ENCODE measurements at places on chromosomes 13 and 19. TPM values are rescaled to one million over a fixed set of nuclear protein-coding genes. Genes with fewer than 3 reads are reported as not detected.

The APOC4 gene
- not detected for total RNA-seq

DNA sequence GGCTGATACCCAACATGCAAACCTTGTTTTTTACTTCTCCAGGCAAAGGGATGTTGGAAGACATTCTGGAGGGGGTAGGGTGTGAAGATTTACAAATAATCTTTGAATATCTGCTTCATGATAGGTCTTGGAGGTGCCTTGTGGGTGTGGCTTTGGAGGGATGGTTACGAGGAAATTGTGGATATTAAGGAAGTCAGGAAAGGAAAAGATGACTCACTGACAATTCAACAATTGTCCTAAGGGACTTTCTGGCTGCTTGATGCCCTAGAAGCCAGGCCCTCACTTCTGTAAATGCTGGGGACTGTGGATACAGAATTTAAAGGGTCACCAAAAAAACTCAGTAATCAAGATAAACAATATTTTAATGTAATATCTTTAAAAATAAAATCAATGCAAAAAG lies 37.4 kb upstream of the ZNF527 start:
- no peak for DNase-seq

- DNase-seq = no peak
Observed at GRCh38 chr19:2423915-2424685, 3.3 kb downstream of the TIMM13 start.

- DNase-seq = no peak
Observed at GRCh38 chr19:42653841-42654240, 59.1 kb upstream of the CEACAM8 start.

DNA sequence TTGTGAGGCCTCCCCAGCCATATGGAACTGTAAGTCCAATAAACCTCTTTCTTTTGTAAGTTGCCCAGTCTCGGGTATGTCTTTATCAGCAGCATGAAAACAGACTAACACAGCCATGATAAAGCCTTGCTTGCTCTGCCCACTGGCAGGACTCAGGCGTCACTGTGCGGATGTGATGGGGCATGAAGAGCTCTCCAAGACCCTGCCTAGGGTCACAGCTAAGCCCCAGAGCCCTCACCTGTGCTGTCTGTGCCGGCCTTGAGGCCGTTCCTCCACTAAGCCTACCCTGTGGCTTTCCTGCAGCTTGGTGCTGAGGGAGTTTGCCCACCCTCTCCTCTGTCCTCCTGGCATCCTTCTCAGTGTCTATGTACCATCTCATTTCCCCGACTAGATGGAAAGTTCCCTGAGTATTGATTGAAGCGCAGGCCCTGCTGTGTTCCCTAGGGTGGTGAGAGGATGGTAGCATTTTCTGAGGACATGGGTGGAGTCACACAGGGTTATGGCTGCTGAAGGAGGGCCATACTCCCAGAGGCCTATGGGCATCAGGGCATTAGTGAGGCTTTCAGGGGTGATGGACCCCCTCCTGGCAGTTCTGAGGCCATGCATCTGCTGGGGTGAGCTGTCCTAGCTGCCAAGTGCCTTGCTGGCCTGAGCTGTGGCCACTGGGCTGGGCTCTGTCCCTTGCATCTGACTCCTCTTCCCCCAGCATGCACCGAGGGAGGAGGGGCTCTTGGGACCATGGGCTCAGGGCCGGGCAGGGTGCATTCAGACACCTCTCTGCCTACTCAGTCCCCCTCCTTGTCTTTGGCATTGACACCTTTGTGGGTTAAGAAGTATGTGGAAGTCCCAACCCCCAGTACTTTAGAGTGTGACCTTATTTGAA lies 75.3 kb downstream of the TEX29 start:
- DNase-seq = no peak

DNA sequence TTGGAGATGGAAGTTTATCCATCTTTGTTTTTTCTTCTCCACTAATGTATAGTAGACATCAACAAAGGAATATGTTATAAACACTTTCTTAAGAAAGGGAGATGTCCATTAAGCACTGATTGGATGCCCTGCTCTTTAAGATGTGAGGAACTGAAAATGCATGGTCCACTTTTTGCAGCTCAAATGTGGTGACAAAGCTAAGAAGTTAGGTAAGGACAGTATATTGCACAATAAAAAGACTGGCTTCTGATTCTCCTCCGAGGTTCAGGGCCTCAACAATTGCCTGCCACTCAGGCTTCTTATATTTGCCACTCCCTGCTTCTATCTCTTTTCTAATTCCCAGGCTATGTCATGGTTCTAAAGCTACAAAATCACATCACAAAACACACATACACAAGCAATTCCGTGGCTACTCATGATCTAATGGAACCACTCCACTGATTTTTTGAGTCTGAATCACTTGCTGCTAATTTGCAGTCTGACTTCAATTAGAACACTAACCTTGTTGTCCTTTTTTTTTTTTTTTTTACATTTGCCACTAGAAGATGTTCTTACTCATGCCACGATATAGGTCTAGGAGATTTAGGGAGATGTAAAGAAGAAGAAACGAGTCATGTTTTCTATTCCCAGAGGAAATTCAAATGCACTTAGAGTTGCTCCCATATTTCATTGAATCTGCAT lies 29.6 kb upstream of the TNFSF11 start:
- DNase-seq = no peak
